Fibroblast of mammary gland (primary cell): ENCODE measurements at places on chromosomes 5 and 9.
A peak's percentile ranks its signal among the peaks of the same experiment; 100 is the strongest.

DNA sequence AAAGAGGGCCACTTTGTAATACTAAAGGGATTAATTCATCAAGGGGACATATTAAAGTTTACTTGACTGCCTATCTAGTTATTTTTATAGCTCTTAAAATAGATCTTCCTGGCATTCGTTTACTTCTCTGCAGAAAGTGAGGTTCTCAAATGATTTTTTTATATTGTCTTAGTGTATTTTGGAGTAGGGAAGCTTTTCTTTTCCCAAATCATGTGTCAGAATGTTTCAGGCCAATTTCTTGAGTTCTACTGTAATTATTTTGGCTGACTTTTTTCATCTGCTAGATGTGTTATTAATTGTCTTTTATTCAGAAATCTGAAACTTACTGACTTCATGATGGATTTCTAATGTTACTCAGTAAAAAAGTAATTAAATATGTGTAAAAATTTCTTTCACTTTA lies 60.2 kb upstream of the FBXL7 start:
- DNase-seq, result no peak

DNA sequence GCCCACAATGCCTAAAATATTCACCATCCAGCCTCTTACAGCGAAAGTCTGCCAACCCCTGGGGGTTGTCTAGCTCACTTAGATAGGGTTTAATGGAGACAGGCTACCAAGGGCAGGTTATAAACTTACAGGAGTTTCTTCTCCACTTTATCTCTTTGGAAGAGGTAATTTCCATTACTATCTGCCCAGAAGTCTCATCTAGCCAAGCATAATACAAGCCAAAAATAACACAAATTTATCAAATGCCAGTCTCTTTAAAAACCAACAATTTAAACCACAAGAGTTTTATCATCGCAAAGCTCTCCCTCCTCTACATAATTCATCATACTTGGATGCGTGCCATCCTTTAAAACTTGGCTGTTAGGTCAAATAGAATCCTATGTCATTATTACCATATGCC lies 6.2 kb downstream of the RBM22 start:
- DNase-seq, result peak; percentile 67

- DNase-seq, result no peak
Observed at GRCh38 chr9:31023847-31024246, 1360.6 kb upstream of the ACO1 start.

- DNase-seq, result peak; percentile 83
Observed at GRCh38 chr9:121670431-121670830, 19.0 kb downstream of the DAB2IP start.

DNA sequence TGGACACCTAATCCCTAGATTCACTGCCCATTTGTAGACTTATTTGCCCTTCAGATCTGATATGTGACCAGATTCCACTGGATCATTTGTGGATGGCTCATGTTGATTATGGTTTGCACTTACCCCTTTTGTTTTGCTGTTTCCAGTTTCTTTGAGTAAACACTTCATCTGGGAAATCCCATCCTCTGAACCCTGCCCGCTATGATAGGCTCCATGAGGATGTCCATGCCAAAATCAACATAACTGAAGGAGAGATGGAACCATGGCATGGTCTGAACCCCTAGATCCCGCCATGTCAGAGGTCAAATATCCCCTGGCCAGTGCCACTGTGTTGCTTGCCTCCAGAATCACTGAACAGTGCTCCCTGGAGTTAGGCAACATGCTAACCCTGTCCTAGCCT lies 11.7 kb upstream of the FEM1C start:
- no peak for DNase-seq

DNA sequence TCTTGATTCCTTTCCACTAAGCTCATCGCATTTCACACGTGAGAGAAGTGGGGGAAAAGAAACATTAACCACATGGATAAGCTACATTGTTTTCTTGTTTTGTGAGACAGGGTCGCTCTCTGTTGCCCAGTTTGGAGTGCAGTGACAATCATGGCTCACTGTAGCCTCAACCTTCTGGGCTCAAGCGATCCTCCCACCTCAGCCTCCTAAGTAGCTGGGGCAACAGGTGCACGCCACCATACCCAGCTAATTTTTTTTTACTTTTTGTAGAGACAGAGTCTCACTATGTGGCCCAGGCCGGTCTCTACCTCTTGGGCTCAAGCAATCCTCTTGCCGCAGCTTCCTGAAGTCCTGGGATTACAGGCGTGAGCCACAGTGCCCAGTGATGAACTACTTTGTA lies 2.8 kb downstream of the OTULIN start:
- no peak for DNase-seq

DNA sequence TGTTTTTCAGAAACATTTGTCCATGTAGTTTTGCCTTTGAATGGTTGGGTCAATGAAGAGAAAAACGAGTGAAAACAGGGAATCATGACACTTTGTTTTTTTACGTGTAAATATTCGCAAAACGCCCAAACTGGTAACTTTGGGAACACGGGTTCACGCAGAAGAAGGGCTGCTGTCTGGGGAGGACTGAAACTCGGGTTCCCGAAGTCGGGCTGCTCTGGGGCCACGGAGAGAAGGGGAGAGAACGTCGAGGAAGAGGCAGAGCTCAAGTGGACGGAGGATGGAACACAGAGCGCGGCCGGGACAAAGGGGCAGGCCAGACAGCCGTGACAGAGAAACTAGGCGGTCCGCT lies 478 bp upstream of the SETD9 start:
- DNase-seq, result no peak

GRCh38 chr5:179407191-179408175 lies 62.2 kb upstream of the ADAMTS2 start:
- DNase-seq, result peak; percentile 19

- no peak for DNase-seq
Observed at GRCh38 chr9:92299116-92299515, 5.6 kb upstream of the IARS1 start.

DNA sequence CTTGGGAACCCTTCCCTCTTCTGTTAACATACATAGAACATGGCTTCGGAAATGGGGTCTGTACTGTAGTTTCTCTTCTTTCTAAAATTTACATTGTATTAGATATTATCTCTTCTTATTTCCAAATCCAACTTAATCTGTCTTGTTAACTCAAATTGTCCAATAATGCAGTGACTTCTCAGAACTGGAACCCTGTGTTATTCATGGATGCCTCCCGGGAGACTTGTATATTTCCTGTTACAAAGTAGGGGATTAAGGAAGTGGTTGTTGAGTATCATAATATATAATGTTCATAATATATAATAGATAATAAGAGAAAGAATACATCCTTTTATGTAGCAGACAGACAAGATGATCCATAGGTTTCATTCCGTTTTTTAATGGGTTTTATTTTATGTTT lies 128.4 kb downstream of the ZSWIM6 start:
- DNase-seq, result no peak

DNA sequence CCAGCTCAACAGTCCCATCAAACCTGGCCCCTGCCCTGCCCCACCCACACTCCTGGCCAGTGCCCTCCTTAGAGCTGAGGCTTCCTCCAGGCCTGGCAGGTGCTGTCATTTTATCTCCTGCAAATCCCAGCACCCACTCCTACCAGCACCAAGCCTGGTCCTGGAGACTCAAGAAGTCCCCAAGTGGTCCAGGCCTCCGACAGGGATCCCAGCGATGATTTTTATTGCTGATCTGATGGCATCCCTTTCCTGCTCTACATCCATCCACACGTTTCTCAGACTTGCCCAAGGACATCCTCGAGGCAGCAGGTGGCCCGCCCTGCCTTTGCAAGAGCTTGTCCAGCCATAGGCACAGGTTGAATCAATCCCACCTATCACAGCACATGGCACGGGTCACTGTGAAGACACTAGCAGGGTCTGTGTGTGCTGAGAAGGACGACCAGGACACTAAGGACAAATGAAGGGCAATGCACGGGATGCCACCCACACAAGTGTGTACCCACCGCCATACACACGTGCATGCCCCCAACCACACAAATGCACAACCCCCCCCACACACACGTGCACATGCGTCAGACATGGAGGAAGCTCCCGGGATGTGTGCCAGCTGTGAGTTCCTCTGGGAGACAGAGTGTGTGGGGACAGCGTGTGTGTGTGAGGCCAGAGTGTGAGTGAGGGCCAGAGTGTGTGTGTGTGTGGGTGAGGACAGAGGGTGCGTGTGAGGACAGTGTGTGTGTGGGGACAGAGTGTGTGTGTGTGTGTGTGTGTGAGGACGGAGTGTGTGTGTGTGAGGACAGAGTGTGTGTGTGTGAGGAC lies 62.4 kb upstream of the UBAC1 start:
- peak; percentile 85 for DNase-seq

- no peak for DNase-seq
Observed at GRCh38 chr9:137590123-137590468, 216 bp downstream of the ZMYND19 start.

GRCh38 chr9:127711831-127712274 lies 3.6 kb downstream of the PTRH1 start:
- no peak for DNase-seq

GRCh38 chr5:95858023-95858461 lies 35.5 kb upstream of the GLRX start:
- peak; percentile 97 for DNase-seq

- DNase-seq, result no peak
Observed at GRCh38 chr9:76150013-76150412, 244.2 kb downstream of the RFK start.

- DNase-seq, result no peak
Observed at GRCh38 chr5:14330729-14331385, 187.7 kb downstream of the TRIO start.

DNA sequence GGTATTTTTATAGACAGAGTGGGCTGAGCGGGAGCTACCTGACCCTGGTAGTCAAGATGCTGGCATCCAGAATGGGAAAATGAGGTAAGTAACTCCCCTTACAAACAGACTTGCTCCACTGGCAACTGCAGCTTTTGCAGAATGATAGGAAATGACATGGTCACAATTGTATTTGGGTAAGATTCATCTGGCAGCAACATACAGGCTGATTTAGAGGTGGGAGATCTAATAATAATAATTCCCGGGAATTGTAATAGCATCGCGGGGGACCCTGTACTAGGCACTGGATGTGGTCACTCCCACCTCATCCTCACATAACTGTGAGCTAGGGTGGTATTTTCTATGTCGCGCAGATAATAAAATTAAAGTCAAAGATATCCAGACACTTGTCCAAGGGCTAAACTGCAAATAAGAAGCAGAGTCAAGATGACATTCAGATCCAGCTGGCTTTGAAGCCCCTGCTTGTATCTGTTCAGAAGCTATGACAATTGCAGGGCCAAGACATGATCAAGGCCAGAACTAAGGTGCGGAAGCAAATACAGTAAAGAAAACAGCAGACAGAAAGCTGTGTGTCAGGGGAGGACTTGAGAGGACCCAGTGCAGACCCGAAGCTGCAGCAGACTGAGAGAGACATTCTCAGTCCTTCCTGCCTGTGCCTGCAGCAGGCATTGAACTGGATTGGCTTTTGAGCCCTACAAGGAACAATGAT lies 507.2 kb downstream of the BNC2 start:
- DNase-seq, result no peak

DNA sequence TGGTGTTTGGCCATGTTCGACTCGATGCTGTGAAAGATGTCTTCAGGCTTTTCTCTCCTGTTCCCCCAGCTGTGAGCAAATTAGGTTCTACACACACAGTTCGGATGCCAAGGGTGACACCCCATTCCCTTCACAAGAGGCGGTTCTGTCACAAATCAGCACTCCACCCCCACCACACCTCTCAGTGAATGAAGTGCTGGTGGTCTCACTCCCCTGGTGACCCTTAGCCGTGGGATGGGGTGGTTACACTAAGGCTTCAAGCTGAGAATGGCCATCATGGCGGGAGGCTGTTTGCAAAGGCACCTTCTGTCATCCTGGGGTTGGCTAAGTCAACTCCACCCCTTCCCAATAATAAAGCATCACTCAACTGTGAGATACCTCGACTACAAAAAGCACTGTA lies 26.4 kb downstream of the AMBP start:
- no peak for DNase-seq

- no peak for DNase-seq
Observed at GRCh38 chr9:89623925-89624420, 19.2 kb downstream of the GADD45G start.

- no peak for DNase-seq
Observed at GRCh38 chr5:139692148-139692547, 44.0 kb downstream of the CXXC5 start.

DNA sequence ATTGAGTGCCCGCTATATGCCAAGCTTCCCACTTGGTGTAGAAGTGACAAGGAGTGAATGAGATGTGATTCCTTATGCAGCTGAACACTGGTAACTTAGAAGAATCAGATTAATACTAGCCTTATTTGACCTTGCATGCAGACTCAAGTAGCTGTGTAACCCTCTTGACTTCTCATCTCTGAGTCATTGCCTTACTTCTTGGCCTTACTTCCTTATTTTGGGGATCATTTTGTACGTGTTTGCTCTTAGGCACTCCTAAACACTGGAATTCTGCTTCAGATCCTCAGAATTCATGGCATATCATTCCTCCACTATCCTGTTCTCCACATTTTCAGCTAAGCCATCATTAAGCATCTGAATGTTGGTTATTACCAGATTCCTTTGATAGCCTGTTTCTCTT lies 948.9 kb upstream of the ARRDC3 start:
- DNase-seq, result peak; percentile 77

- peak; percentile 88 for DNase-seq
Observed at GRCh38 chr5:10556289-10556807, 7.5 kb upstream of the ANKRD33B start.

DNA sequence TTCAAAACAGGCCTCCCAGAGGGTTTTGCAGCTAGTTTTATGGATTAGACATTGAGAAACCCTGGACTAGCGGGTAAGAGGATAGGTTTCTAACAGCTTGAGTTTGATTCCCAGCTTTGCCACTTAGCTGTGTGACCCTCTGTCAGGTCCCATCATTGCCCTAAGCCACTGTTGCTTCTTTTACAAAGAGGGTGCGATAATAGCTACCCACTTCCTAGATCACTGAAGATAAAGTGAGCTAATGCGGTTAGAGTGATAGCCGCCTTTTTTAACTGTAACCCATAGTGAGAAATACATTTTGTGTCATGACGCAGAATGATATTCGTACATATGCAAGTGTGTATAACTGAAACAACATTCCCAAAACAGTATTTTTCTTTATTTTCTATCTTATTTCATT lies 40.3 kb downstream of the CSF1R start:
- DNase-seq, result no peak

GRCh38 chr9:1748407-1748806 lies 266.7 kb upstream of the SMARCA2 start:
- DNase-seq, result no peak

- no peak for DNase-seq
Observed at GRCh38 chr9:4760122-4760521, 19.1 kb upstream of the AK3 start.

GRCh38 chr5:172052450-172053236 lies 46.2 kb upstream of the FBXW11 start:
- peak; percentile 90 for DNase-seq

GRCh38 chr5:112634796-112635195 lies 102.9 kb upstream of the APC start:
- no peak for DNase-seq

GRCh38 chr5:145389047-145389446 lies 446.1 kb downstream of the PRELID2 start:
- no peak for DNase-seq
